Effector CD8-positive, alpha-beta T cell (primary cell): ENCODE measurements at places on chromosomes 5 and 9.

- DNase-seq: no peak
Observed at GRCh38 chr5:31768046-31768445, 129.1 kb downstream of the PDZD2 start.

GRCh38 chr9:29078063-29078666, 1504.9 kb upstream of the C9orf72 start:
- no peak for DNase-seq

- DNase-seq: no peak
Observed at GRCh38 chr9:133268335-133269056, 6.5 kb downstream of the ABO start.

DNA sequence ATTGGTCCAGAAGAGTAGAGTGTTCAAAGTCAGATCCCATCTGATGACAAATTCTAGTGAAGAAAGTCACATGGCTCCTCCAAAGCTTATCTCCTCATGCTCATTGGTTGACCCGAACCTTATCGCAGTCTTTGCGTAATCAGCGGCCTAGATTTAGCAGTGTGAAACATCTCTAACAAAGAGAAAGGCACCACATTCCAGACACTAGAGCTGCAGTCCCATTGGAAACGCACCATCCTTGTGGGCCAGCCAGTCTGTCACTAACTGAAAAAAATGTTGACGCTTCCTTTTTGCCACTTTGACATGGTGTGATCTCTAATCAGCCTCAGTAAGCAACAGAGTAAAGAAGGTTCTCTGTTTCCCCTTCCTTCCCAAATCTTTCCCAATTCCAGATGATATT, 458.0 kb upstream of the WWC1 start:
- no peak for DNase-seq

DNA sequence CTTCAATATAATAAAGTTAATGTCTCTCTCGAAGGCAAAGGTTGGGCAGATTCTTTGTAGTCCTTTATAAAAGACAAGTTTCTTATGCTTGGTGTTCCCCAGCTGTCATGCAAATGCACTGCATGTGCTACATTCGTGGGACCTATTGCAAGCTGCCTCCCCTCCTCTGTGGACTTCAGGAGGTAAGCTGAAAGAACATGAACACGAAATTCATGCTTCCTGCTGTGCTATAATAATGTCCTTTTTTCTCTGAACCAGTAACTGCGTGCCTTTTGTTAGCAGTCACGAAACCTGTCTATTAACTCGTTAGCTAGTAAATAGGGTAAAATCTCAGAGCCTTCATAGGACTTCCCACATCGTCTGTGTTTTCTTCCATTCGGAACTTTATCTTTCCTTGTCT, 363.5 kb downstream of the CDH9 start:
- no peak for DNase-seq

- no peak for DNase-seq
Observed at GRCh38 chr5:82388181-82388580, 110.0 kb upstream of the RPS23 start.

- DNase-seq: no peak
Observed at GRCh38 chr5:30413540-30413939, 779.9 kb upstream of the CDH6 start.

DNA sequence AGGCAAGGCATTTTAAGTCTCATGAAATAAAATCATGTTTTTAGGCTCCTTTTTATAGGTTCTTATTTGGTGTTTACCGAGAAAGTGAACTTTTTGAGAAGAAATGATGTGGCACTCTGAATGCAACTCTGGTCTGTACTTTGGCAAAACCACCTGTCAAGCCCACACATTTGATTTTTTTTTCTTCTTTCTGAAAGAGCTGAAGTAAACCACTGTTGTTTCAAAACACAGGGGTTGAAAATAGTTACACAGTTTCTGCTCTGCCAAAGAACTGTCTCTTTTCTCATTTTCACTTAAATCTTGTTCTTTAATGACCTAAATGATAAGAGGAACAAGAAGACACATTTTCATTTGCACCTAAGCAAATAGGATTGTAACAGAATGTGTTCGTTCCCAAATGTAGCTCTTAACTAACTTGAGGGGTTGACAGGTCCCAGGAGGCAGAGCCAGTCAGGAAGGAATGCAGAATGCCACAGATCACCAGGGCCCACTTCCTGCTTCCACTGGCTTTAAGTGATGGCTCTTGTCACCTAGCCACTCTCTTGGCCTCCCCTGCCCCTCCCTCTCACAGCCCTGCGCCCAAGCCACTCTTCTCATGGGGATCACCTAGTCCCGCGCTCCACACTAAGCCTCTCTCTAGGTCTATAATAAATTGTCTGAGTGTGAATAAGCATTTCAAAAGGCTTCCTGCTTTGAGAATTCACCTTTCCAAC, 47.3 kb downstream of the MED27 start:
- DNase-seq: no peak

DNA sequence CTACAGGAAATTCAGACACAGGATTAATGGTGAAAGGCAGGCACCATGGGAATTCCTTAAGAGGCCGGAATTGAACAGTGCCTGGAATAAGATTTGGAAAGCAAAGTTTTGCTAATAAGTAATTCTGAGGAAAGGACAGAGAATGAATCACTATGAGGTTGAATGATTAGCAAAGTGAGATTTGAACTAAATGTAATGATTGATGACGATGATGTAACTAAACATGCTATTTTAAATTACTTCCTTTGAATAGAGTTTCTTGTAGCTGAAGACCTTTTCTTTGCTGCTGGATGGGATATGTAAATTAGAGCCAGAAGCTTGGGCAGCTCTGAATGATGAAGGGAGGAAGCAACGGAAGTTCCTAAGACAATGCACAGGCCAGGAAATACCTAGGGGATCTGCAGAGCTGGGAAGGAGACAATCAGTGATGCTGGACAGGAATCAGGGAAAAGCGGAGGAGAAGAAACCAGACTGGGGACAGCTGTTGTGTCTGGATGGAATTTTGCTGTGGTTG, 482.0 kb downstream of the PSAT1 start:
- no peak for DNase-seq

- DNase-seq: no peak
Observed at GRCh38 chr9:132945186-132946130, 1.0 kb upstream of the TSC1 start.

DNA sequence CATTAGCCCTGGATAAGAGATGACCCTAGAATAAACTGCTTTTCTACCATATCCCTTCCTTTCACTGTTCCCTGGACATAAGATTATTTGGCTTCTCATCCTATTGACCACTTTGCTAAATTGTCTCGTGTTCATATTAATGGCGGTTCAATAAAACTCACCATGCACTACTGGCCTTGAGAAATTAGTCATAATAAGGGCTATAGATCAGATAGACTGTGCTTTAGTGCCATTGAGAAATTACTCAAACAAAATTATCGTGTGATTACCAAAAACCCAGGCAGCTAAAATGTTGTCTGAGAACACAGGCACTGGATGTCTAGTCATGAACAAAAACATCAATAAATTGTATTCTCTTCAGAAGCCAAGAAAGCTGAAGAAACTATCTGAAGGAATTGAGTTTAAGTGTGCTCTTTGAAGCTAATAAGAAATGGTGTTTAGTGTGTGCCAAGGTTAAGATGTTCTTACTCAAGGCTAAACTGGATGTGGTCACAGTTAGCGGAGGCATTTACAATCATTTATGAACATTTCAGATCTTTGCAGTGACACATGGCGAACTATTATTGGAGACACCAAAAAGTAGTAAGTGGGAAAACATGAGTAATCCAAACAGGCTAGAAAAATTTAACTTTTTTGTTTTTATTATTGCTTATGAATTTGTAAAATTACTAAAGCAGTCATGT, 460.4 kb upstream of the RORB start:
- DNase-seq: no peak

DNA sequence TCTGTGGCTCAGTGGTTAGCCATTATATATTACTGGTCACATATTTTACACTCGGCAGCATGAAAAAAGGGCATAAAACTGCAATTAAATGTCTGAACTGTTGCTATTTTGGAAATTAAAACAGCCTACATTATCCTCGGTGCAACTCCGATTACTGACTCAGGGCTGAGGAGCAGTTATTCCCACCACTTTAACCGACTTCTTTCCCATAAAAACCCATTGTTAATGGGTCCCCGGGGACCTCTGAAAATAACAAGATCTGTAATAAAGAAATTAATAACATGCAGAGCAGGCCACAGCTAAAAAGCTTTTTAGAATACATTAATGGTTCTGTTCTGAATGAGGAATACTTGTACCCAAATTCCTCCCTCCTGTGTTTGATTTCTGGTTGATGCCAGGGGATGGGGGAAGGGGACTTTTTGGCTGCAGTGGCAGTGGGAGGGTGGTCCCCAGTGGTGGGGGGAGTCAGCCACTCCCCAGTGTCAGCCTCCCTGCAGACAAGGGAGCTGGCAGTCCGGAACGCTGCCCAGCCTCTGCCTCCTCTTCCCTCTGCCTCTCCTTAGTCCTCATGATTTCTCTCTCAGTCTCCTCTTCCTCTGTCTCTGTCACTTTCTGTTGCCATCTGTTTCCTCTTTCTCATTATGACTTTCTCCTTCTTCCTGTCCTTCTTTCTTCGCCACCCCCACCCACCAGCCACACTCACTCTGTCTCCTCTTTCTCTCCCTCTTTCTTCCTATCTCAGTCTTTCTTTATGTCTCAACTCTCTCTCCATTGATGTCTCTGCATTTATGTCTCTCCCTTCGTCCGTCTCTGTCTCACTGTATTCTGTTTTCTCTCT, 59.0 kb upstream of the ZBTB43 start:
- DNase-seq: no peak

GRCh38 chr5:128074171-128074570, 9.4 kb upstream of the SLC12A2 start:
- no peak for DNase-seq

- DNase-seq: no peak
Observed at GRCh38 chr9:86246752-86247161, 12.7 kb downstream of the C9orf153 start.

GRCh38 chr9:115008536-115009270, 78.3 kb upstream of the TNFSF8 start:
- DNase-seq: no peak

DNA sequence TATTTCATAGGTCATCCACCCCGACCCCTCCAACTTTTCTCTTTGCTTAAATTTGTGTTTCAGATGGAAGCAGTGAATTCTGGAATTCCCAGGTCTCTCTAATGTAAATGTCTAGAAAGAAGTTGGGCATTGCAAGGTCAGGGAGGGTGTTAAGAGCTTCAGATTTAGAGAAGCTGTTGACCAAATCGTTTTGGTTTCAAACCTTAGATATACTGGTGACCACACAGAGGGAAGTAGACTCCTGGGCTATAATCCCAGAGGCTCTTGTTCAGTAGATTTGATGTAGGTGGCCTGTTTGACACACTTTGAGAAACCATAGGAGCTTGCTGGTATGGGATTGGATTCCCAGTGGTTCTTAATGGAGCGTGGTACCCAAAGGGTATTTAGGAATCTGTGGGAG, 137.3 kb upstream of the KLF9 start:
- DNase-seq: no peak

DNA sequence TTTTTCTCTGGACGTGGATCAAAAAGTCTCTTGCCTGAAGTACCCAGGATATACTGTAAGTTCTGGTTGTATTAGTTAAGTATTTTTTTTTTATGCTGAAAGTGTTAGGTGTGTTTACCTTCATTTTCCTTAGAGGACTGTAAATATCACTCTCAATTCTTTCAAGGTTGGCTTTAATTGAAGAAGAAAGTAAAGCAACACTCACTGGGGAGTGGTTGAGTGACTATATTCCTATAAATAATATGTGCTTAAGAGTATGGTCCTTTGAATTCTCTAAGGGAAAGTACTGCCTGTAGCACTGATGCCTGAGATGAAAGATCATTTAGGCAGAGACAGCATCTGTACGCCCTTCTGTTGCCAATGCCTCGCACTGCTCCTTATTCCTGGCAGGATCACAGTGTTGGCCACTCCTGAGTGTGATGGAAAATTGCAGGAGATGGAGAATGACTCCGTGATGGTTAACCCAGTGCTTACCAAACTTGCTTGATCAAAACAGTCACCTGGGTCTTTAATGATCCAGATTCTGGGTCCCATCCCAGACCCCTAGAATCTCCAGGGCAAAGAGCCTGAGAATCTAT, 182.0 kb upstream of the MPDZ start:
- DNase-seq: no peak

DNA sequence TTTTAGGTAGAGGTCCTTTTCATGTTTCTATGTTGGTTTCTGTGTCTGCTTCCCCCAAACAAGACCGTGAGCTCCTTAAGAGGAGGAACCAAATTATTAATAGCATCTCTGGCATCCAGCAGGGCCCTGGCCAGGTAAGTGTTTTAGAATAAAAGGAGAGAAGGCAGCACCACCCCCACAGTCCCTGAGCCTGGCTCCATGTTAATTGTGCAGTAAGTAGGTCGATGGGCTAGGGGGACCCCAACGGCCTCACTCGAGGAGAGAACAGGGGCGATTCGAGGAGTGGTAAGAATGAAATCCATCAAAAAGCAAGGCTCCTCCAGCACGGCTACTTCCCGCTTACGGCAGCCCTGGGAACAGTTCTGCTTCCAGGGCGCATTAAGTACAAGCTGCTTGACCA, 67.0 kb downstream of the GABBR2 start:
- DNase-seq: no peak

- DNase-seq: no peak
Observed at GRCh38 chr5:118533156-118533555, 455.2 kb downstream of the DTWD2 start.

DNA sequence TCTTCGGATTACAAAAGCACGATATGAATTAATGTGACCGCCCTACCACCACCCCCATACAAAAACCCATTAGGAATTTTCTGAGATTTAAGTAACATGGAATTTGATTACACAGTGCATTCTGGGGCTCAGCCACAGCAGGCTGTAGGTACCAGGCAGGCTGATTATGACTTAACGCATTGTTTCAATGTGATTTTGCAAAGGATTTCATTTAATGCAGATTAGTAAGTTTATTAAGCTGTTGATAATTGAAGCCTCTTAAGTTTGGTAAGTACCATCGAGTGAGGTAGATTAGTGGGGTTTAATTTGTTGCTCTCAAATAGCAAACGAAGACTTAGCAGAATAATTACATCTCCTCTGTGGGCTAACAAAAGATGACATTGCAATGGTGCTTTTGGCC, 240.1 kb downstream of the TRPM3 start:
- no peak for DNase-seq

DNA sequence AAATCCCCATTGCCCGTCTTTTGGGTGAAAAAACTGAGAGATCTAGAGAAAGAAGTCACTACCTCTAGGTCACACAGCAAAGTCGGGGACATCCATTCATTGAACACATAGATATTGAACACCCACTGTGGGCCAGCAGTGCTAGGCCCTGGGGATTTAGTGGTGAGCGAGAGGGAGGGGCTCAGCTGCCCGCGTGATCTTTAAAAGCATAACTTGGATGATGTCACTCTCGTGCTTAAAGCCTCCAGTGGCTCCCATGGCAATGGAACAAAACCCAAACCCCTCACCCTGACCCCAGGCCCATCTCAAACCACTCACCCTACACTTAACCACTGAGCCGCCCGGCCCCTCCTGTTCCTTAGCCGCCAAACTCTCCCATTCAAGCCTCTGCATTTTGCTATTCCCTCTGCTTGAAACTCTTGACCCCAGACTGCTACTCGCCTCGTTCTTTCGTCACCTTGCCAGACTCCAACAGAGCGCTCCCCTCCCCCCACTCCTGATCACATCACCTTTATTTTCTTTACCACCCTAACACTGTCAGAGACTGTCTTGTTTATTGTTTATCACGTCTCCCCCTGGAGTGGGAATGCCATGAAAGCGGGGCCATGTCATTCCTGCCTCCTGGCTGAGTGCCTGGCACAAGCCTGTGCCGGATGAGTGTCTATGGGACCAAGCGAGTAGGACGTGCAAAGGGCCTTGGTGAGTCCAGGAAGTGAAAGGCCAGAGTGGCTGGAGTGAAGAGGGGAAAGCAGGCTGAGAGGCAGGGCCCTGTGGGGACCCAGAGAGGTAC, 710 bp upstream of the PIP5KL1 start:
- DNase-seq: no peak
